Testis (tissue), 5 donors: ENCODE measurements at places on chromosomes 5 and 9. TPM values are rescaled to one million over a fixed set of nuclear protein-coding genes. Genes with fewer than 3 reads are reported as not detected.

The PRRX2 gene
- 15.3 TPM for polyA plus RNA-seq

- no peak for DNase-seq
Observed at GRCh38 chr5:28807195-28807729, 1768.9 kb upstream of the CDH9 start.

DNA sequence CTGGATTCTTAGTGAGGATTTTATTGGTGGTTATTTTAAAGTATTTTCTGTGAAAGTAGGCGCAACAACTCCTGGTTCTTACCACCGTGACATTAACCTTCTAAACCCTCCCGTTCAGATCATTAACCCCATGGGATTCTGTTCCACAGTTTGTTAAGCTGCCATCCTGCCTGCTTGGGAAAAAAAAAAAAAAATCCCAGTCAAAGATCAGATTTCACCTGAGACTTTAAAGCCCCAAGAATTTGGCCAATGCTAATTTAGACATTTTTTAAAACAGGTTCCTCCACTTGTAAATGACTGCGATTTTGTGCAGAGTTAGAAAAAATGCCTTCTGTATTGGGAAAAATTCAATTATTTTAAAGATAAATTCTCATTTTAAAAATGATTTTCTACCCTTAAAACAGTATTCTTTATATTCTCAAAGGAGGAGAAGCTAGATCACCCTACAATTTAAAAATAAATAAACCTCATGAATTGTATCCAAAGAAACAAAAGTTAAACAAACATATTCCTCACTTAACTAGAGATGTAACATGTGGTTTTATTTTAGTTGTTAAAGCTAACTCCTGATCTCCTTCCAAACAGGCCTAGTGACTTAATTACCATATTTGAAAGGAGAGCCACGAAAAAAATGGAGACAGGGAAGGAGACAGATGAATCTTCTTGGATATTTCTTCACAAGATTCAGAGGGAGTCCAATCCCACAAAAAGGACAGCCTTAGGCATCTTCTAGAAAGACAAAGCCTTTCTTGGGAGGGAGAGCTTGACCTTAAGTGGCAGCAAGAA is 93.1 kb upstream of the IFNK start:
- DNase-seq, result no peak

DNA sequence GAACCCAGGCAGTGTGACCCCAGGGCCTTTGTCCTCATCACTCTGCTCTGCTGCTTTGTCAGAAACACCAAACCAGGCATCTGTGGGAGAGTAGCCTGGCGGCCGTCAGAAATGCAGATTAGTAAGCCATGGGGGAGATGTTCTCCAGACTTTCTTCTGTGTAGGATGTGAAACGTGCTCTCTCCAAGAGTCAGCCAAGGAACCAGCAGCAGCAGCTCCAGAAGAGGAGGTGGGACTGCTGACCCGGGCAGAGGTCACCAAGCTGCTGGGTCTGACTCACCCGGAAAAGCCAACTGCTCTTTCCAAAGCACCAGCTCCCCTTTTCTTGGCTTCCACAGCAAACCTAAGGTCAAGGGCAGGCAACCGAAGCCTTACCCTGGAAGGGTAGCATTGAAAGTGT is 14.4 kb upstream of the ABLIM3 start:
- DNase-seq, result no peak

- no peak for DNase-seq
Observed at GRCh38 chr5:131211669-131212068, 40.9 kb downstream of the LYRM7 start.

DNA sequence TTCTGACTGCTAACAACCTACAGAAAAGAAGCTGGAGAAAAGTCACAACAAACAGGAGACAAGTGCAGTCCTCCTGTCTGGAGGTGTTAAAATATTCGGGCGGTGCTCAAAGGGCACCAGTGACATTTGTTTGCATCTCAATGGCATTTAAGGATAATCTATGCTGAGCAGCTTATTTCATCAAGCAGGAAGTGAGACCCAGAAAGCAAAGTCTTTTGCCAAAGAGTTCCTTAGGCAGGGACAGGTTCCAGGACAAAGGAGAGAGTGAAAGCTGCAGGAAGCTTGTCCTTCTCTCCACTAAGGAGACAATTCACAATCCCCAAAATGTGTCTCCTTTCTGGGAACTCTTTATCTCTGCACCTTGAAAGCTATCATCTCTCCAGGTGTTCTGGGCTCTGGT is 38.7 kb upstream of the CDK20 start:
- no peak for DNase-seq

DNA sequence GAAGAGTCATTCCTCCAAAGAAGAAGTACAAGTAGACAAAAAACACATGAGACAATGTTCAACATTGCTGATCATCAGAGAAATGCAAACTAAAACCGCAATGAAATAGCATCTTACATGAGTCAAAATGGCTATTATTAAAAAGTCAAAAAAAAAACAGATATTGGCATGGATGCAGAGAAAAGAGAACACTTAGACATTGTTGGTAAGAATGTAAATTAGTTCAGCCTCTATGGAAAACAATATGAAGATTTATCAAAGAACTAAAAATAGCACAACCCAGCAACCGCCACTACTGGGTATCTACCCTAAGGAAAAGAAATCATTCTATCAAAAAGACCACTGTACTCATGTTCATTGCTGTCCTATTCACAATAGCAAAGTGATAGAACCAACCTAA is 157.5 kb downstream of the CHSY3 start:
- DNase-seq, result no peak

- no peak for DNase-seq
Observed at GRCh38 chr5:91058575-91058974, 324.5 kb downstream of the ARRDC3 start.

- DNase-seq, result no peak
Observed at GRCh38 chr5:133957080-133957479, 11.3 kb downstream of the C5orf15 start.

- peak; percentile 70 for DNase-seq
Observed at GRCh38 chr9:18438300-18438925, 35.5 kb upstream of the ADAMTSL1 start.

The GLRA1 gene
- not detected for polyA plus RNA-seq

- no peak for DNase-seq
Observed at GRCh38 chr5:122172207-122172606, 42.9 kb downstream of the ZNF474 start.

GRCh38 chr5:63125862-63126261 is 547.2 kb downstream of the LRRC70 start:
- DNase-seq, result no peak
